Activated T-helper 9 cell treated with anti-CD3 and anti-CD28 coated beads, Interleukin-2, amount 50 U/mL, for 16 hours (primary cell): ENCODE measurements at places on chromosomes 7 and 10.

DNA sequence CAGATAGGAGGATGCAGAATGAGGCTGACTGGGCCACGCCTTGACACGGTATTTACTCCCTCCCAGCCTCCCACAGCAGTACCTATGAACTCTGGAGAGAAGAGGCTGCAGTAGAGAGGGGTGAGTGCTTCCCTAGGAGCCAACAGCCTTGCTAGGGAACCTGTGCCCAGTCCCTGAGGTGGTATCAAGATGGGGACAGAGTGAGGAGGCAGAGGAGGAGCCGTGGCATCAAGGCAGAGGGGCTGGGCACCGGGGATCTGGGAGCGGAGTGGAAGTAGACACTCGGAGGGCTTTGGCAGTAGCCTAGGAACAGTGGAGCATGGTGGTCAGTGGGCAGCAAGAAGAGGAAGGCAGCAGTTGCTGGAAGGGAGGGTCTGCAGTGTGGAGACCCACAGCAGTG, 68.7 kb upstream of the CHST15 start:
- DNase-seq, result no peak

DNA sequence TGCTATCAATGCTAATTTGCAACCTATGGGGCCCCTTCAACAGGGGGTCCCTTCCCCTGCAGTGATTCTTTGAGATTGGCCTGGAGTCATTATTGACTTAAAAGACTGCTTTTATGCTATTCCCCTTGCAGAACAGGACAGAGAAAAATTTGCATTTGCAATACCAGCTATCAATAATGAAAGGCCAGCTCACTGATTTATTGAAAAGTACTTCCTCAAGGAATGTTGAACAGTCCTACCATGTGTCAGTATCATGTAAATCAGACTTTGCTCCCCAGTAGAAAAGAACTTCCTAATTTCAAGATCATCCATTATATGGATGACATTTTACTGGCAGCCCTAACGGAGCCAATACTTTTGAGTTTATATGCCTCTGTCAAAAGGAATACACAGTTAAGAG, 29.7 kb upstream of the ABCA13 start:
- DNase-seq, result no peak

GRCh38 chr7:95478272-95479037, 7.3 kb upstream of the ASB4 start:
- DNase-seq, result no peak

DNA sequence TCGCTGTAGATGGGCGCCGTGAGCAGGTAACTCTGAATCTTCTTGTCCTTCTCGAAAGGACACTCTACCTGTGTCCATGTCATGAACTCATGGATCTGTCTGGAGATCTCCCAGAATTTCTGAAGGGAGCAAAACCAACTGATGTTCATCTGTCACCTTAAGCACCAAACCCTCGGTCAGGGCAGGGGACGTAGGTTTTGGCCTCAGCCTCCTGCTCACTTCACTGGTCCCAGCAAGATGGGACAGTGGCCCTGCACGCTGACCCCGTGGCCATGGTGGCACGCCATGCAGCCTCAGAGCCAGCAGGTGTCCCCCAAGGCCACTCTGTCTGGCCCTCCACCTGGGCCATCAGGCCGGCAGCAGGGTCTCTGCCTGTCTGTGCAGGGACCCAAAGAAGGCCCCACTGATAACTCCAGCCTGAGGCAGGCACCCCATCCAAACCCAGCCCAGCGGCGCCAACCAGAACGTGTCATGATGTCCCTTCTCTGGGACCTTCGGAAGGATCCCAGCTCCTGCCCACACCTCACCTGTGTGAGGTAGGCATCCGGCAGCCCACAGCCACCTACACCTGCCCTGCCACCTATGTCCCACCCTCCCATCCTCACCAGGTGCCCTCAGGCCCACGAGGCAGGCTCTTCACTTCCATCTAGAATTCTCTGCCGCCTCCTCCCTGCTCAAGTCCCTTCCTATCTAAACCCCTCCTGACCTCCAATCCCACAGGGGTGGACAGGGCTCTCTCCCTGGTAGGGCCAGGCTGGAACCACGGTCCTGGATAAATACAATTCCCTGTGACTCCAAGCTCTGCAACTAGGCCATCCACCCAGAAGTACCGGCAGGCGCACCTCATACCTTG, 59.0 kb downstream of the CSGALNACT2 start:
- no peak for DNase-seq

- DNase-seq, result no peak
Observed at GRCh38 chr10:116472891-116473290, 45.2 kb downstream of the PNLIPRP3 start.

DNA sequence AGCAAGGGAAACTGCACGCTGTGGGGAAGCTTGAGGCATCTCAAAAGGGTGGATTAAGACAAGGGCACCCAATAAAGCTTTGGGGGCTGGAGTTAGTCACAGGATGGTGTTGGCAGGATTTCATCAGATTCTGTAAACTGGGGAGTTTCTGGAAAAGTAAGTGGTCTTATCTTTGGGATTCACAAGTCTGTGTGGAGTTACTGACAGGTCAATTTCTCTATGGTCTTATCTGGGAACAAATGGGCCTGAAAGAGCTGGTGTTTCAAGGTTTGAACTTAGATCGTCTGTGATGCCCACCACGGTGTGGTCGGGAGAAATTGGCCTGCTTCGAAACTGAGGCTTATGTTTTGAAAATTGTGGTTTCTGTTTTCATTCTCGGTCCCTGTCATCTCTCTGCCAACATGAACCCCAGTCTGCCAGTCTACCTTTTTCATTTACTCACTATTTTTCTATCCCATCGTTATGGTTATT, 23.8 kb upstream of the AOAH start:
- DNase-seq, result no peak
